GM12878 (cell line): ENCODE measurements at places on chromosomes 2 and 18.

- no peak for DNase-seq
- H3K27ac ChIP-seq = no peak overlapping the region
- H3K4me3 ChIP-seq = no peak overlapping the region
- H3K36me3 ChIP-seq = no peaks in the 10 kb centered on the region
Measured at GRCh38 chr2:15782009-15782751, 158.2 kb upstream of the MYCN start.

DNA sequence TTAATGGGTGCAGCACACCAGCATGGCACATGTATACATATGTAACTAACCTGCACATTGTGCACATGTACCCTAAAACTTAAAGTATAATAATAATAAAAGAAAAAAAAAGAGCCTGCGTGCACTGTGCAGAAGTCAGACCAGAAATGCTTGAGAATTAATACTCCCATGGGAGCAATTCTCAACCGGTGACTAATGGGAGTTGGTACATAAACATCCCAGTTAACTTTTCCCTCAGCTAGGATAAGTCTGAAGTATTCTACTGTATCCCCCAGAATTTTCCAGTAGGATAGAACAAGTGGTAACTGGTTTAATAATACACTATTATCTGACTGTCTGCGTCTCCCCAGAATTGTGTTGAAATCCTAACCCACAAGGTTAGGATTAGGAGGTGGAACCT is 113.6 kb upstream of the COL5A2 start:
- H3K4me1 ChIP-seq = no peaks in the 10 kb centered on the region
- H3K27ac ChIP-seq = no peak overlapping the region
- no peaks in the 10 kb centered on the region for H3K27me3 ChIP-seq
- no peak for DNase-seq
- no peaks in the 10 kb centered on the region for H3K36me3 ChIP-seq

DNA sequence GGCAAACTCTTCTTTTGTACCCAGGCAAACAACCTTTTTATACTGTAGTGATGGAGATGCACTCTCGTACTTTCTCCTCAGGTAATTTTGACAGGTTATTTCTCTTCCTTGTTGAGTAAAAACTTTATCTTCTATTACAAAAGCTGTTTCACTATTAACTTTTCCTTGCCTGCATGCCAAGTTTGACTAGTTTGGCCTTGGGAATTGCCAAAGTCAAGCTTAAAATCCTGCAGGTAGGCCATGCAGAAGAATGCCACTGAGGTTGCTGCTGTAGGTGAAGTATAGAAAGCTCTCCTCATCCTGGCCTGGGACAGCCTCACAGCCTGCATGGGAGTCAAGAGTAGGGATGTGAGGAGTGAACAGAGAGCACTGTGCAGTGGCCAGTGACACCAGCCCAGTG is 1293.5 kb upstream of the CHAC2 start:
- no peaks in the 10 kb centered on the region for H3K4me1 ChIP-seq
- H3K27ac ChIP-seq = no peak overlapping the region
- H3K36me3 ChIP-seq = no peaks in the 10 kb centered on the region
- H3K27me3 ChIP-seq = no peaks in the 10 kb centered on the region

DNA sequence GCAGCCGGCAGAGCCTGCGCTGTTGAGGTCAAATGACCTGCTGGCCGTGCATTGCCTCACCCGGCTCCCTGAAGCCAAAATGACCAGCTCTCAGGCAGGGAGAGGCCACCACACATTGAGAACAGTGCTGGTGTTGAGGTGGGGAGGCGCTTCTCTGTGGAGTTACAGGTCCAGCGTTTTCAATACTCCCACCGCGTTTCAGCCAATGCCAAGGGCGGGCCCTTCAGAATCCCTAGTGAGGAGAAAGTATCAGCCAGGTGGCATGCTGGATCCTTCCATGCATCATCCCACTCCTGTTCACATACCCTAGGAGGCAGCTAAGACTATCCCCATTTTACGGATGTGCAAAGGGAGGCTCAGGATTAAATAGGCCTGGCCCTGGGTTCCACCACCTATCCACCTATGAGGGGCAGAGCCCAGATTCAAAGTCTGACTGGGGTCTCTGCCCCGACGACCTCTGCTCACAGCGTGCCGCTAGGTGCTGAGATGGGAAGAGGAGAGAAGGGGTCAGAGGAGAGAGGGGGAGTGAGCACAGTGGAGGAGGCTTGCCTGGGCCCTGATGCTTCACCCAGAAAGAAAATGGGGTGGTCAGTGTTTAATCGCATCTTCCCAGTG is 137.6 kb upstream of the ID2 start:
- H3K4me1 ChIP-seq = peaks cover 60% of the 10 kb centered on the region
- H3K27me3 ChIP-seq = no peaks in the 10 kb centered on the region
- DNase-seq = no peak

GRCh38 chr2:8650256-8650655 is 31.6 kb upstream of the ID2 start:
- H3K27ac ChIP-seq = no peak overlapping the region
- H3K4me3 ChIP-seq = no peak overlapping the region
- H3K4me1 ChIP-seq = no peaks in the 10 kb centered on the region
- no peaks in the 10 kb centered on the region for H3K27me3 ChIP-seq
- no peak for DNase-seq

DNA sequence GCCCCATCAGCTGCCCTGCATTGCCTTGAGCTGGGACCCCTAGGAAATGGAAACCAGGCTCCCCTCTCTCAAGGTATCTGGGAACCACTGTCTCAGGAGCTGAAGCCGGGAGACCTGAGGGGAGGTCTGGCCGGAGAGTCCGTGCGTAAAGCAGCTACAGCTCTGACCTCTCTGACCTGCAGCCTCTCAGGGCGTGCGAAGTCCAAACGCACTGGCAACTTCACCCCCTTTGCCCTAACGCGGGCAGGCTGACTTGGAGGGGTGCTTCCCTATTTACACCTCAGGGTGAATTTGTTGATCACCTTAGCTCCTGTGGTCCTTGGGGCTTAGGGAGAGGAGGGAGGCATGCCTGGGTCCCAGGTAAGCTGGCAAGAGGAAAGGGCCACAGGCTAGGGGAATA is 17.5 kb downstream of the SIGLEC15 start:
- no peak for DNase-seq
- no peaks in the 10 kb centered on the region for H3K36me3 ChIP-seq
- H3K27ac ChIP-seq = no peak overlapping the region
- no peak overlapping the region for H3K4me3 ChIP-seq
- H3K4me1 ChIP-seq = peaks cover 3% of the 10 kb centered on the region; the same call in 1 of the 2 replicates

DNA sequence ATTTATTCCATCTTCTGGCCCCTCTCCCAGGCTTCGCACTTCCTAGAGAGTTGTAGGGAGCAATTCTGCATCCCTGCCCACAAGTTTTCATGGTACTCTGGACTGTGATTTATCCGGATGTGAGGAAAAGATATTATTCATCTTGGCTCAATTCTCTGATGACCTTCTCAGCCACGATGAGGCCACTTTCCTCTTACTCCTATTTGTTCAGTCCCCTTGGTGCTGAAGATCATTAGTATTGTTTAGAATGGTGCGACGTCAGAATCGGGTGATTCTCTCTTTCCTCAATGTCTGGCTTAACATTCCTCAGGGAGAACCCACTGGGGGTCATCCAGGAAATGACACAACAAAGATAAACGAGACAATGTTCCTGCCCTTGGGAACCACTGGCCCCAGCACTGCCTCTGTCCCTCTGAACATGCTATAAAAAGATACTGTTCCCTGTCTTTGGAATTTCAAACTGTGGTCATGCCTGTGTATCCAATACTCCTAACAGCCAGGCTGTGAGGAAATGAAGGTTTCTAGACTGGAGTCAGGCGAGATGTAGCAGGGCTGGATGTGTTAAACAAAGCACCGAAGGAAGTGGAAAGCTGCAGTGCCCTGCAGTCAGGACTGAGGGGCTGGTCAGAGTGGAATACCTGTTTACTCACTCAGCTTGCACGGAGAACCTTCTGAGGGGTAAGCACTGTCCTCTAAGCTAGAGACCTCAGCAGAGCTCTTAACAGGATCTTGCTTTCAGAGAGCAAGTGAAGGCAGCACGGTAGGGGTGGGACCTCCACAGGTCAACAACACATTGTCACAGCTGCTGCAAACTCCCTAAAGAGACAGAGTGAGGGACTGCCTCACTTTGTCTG is 12.9 kb upstream of the GLI2 start:
- no peaks in the 10 kb centered on the region for H3K27me3 ChIP-seq
- no peak overlapping the region for H3K4me3 ChIP-seq
- DNase-seq = no peak
- no peak overlapping the region for H3K27ac ChIP-seq
- H3K36me3 ChIP-seq = no peaks in the 10 kb centered on the region

DNA sequence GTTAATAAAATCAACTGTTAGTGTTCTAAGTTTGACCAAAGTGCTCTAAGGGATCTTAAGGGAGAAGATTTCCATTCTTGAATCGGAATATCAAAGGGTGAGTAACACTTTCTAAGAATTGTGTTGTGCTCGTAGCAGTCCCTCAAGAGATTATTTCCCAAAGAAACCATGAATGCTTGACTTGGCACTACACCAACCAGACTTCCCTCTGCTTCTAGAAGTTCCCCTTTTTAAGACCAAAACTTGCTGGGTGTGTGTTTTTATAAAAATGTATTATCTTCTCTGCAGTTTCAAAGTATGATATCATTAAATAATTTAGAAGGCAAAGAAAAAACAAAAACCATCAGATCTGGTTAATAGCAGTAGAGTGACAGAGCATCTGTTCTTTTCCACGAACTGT is 522.0 kb upstream of the FAM98A start:
- no peaks in the 10 kb centered on the region for H3K27me3 ChIP-seq
- H3K36me3 ChIP-seq = no peaks in the 10 kb centered on the region
- no peaks in the 10 kb centered on the region for H3K4me1 ChIP-seq
- no peak for DNase-seq
- no peak overlapping the region for H3K27ac ChIP-seq

GRCh38 chr2:168666339-168666738 is 136.1 kb upstream of the NOSTRIN start:
- no peak for DNase-seq
- H3K27ac ChIP-seq = no peak overlapping the region
- no peak overlapping the region for H3K4me3 ChIP-seq
- H3K4me1 ChIP-seq = no peaks in the 10 kb centered on the region
- H3K27me3 ChIP-seq = no peaks in the 10 kb centered on the region

GRCh38 chr2:41618754-41619153 is 429.1 kb upstream of the PKDCC start:
- H3K4me1 ChIP-seq = no peaks in the 10 kb centered on the region
- H3K36me3 ChIP-seq = no peaks in the 10 kb centered on the region
- no peak overlapping the region for H3K27ac ChIP-seq

- H3K4me1 ChIP-seq = no peaks in the 10 kb centered on the region
- no peak overlapping the region for H3K4me3 ChIP-seq
- no peak for DNase-seq
Measured at GRCh38 chr2:76998704-76999103, 523.5 kb downstream of the LRRTM4 start.

- H3K36me3 ChIP-seq = no peaks in the 10 kb centered on the region
Measured at GRCh38 chr2:110973262-110973661, 147.5 kb upstream of the BCL2L11 start.

- no peak overlapping the region for H3K4me3 ChIP-seq
- H3K27me3 ChIP-seq = no peaks in the 10 kb centered on the region
- DNase-seq = no peak
- H3K36me3 ChIP-seq = no peaks in the 10 kb centered on the region
Measured at GRCh38 chr2:109660046-109660860, 46.1 kb downstream of the SOWAHC start.

- no peaks in the 10 kb centered on the region; the same call in 1 of the 2 replicates for H3K36me3 ChIP-seq
- no peak overlapping the region for H3K27ac ChIP-seq
- no peak overlapping the region for H3K4me3 ChIP-seq
- no peak for DNase-seq
Measured at GRCh38 chr2:203346612-203347011, 18.4 kb downstream of the ABI2 start.

GRCh38 chr2:170369894-170370293 is 191.9 kb downstream of the MYO3B start:
- no peaks in the 10 kb centered on the region; the same call in 1 of the 2 replicates for H3K4me1 ChIP-seq
- H3K27ac ChIP-seq = no peak overlapping the region
- no peak overlapping the region for H3K4me3 ChIP-seq
- H3K36me3 ChIP-seq = no peaks in the 10 kb centered on the region

DNA sequence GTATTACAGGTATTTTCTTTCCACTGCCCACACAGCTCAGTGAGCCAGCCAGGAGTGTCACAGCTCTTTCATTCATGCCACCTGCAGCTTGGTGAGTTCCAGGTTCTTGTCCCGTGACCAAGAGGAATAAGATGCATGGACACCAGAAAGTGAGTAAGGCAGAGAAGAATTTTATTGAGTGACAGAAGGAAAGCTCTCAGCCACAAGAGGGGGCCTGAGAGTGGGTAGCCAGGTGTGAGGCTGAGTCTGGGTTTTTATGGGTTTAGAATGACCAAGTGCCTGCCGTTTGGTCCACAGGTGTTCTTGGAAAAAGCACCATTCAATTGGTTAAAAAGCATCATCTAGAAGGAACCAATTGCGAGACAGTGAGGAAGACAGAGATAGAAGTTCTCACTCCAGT is 1097.1 kb upstream of the SLC39A10 start:
- no peak overlapping the region for H3K4me3 ChIP-seq
- DNase-seq = no peak
- no peaks in the 10 kb centered on the region for H3K36me3 ChIP-seq
- no peak overlapping the region for H3K27ac ChIP-seq

DNA sequence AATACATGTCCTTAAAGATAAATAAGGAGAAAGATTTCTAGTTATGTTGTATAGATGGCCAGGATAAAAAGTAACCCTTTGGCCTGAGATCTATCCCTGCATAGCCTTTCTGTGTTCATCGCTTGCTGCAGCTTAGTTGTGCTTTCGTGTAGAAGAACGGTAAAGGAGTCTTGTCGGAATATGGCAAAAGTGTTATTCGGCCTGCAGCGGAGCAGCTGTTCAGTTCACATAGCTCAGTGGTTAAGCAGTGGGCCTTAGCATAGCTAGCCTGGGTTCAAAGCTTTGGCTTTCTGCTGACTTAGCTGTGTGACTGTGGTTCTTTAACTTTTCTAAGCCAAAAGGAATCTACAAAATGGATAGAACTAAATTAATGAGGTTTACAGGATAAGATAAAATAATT is 55.4 kb downstream of the MALT1 start:
- no peak for DNase-seq
- H3K4me1 ChIP-seq = no peaks in the 10 kb centered on the region
- H3K27me3 ChIP-seq = no peaks in the 10 kb centered on the region
- no peak overlapping the region for H3K4me3 ChIP-seq
- peaks cover 5% of the 10 kb centered on the region for H3K36me3 ChIP-seq

GRCh38 chr2:117027646-117028045 is 786.8 kb upstream of the DDX18 start:
- DNase-seq = no peak
- H3K4me1 ChIP-seq = no peaks in the 10 kb centered on the region
- no peak overlapping the region for H3K27ac ChIP-seq

DNA sequence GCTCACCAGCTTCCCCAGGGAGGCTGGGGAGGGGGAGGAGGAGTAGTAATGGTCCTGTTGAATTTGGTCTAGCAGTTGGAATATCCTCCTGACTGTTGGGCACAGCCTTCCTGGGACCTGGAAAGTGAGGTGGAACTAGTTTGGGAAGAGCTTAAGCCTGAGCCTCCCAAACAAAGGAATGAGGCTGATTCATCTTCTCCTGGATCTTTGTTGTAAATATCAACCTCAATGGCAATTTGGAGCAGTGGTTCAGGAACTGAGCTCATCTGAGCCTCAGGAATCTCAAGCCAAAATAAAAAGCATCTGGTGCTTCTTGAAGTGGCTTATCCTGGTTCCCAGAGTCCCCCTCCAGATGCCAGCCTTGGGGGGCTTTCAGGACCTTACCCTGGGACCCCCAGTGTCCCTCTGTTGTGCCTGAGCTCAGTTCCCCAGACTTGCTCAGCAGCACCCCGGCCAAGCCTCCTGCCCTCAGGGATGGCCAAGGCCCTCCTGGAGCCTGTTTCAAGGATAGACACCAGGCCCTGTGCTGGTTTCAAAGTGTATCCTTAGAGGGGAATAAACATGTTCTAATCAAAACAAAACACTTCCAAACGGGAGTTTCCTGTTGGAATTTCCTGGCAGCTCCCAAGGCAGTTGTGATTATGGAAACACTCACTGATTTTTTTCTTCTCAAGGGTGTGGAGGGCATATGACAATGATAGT is 112.6 kb downstream of the DDX1 start:
- no peak overlapping the region for H3K4me3 ChIP-seq
- no peaks in the 10 kb centered on the region for H3K4me1 ChIP-seq
- H3K27ac ChIP-seq = no peak overlapping the region
- no peak for DNase-seq
